Activated T-cell treated with anti-CD3 and anti-CD28 coated beads, Interleukin-2, amount 50 U/mL, for 1 hour (primary cell): ENCODE measurements at places on chromosomes 1 and 21.

- DNase-seq: peak; percentile 66
Measured at GRCh38 chr1:226736908-226737818, 1.9 kb downstream of the ITPKB start.

GRCh38 chr1:216535059-216535458 lies 111.8 kb upstream of the USH2A start:
- DNase-seq: no peak

GRCh38 chr1:107593501-107594209 lies 371.3 kb downstream of the VAV3 start:
- DNase-seq: no peak

GRCh38 chr1:220432408-220432807 lies 95.5 kb upstream of the MARK1 start:
- DNase-seq: no peak
